ENCODE measurements at places on chromosomes 1 and 21. TPM values are rescaled to one million over a fixed set of nuclear protein-coding genes. Genes with fewer than 3 reads are reported as not detected.

FALEC gene
- not detected for polyA plus RNA-seq

BTF3L4 gene
- 113 TPM for polyA plus RNA-seq

MAP3K7CL gene
- not detected for polyA plus RNA-seq

PODN gene
- polyA plus RNA-seq = not detected

CADM3 gene
- 12.1 TPM for polyA plus RNA-seq

FHAD1 gene
- polyA plus RNA-seq = 2.8 TPM

OR2T11 gene
- polyA plus RNA-seq = not detected

LHX8 gene
- not detected for polyA plus RNA-seq

KRTAP6-2 gene
- not detected for polyA plus RNA-seq

IL24 gene
- polyA plus RNA-seq = not detected

KCNJ6 gene
- polyA plus RNA-seq = 0.50 TPM

SPATA6 gene
- polyA plus RNA-seq = 5.1 TPM

GJA8 gene
- polyA plus RNA-seq = not detected

PLEKHN1 gene
- polyA plus RNA-seq = not detected

TNFRSF9 gene
- polyA plus RNA-seq = not detected

CFHR2 gene
- polyA plus RNA-seq = not detected

ECM1 gene
- polyA plus RNA-seq = 2.4 TPM

CRNN gene
- not detected for polyA plus RNA-seq

RHBDL2 gene
- 0.20 TPM for polyA plus RNA-seq

C1orf52 gene
- polyA plus RNA-seq = 68.1 TPM

OR2T2 gene
- not detected for polyA plus RNA-seq

LPAR3 gene
- polyA plus RNA-seq = not detected

IGFN1 gene
- polyA plus RNA-seq = not detected

CENPL gene
- polyA plus RNA-seq = 1.2 TPM
